ENCODE measurements at places on chromosomes 6 and 20.

- DNase-seq: no peak
These were observed 648.3 kb upstream of the ADGRB3 start for GRCh38 chr6:67986694-67987232.

- no peak for DNase-seq
These were observed 49.8 kb upstream of the RUNX2 start for GRCh38 chr6:45278367-45278766.

DNA sequence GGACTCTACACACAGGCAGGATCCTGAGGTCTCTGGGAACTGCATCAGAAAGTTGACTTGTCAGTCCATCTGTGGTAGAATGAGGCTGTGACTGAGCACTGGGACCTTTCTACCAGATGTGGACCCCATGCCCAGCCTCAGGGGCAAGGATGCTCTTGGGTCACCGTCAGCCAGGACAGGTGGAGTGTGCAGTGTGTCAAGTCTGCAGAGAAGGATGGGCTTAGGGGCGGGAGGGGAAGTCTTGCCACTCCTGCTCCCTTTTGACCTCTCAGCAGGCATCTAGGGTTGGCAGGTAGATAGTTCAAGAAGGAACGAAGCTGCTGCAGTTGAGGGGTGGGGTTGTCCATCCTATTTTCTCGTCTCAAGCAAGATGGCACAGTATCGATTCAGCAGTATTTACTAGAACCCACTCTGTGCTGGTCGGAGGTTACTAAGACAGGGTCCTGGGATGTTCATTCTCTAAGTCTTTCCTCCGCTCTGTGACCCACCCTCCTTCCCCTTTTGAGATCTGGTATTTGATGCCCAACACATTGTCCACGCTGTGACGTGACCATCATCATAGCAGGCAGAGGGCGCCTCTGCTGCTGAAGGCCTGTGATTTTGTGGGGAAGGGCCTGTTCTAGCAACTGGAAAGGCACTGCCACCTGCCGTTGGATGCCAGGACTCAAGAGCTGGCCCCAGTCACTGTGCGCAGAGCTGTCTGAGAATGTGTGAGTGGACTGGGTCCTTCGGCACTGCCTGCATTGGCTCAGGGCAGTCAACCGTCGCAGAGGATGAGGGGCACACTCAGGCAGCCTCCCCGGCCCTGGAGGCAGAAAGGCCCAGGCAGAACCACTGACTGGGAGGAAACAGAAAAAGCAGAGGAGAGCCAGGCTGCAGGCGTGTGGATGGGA lies 23.2 kb downstream of the RBCK1 start:
- peak; percentile 62 for DNase-seq

- DNase-seq: no peak
These were observed 986.3 kb downstream of the TFAP2A start for GRCh38 chr6:9428421-9429172.

GRCh38 chr6:72328775-72329174 lies 293.1 kb upstream of the KCNQ5 start:
- DNase-seq: no peak

- DNase-seq: no peak
These were observed 480.8 kb upstream of the IMPG1 start for GRCh38 chr6:76553256-76553655.
